Upper lobe of right lung (tissue), 1 donor: ENCODE measurements at places on chromosomes 6 and 20.

GRCh38 chr6:129583866-129584265 lies 126.1 kb downstream of the ARHGAP18 start:
- no peak for DNase-seq

DNA sequence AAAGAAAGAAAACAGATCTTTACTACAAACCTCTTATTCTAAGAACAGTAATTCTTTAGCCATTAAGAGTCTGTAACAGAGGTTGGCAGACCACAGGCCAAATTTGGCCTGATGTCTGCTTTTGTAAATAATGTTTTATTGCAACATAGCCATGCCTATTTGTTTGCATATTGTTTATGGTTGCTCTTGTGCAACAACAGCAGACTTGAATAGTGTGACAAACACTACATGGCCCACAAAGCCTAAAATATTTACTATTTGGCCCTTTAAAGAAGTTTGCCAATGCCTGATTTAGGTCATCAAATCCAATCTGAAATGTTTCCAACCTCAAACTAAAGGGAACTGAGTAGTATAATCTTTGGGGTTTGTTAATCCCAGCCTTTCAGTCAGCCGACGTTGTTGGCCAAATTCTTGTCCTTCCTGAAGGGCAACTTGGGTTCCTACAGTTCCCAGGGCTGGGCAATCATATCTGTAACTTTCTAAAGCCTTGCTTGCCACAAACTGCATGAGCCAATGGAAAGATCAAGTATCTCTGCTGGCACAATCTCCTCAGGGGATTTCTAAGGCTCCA lies 33.9 kb upstream of the TBC1D20 start:
- DNase-seq = no peak

- no peak for DNase-seq
These were observed 5.6 kb upstream of the GJB7 start for GRCh38 chr6:87334683-87335082.

- no peak for DNase-seq
These were observed 141.7 kb downstream of the ADGRG6 start for GRCh38 chr6:142443532-142443931.

- DNase-seq = no peak
These were observed 146.0 kb downstream of the CEBPB start for GRCh38 chr20:50336661-50337060.

DNA sequence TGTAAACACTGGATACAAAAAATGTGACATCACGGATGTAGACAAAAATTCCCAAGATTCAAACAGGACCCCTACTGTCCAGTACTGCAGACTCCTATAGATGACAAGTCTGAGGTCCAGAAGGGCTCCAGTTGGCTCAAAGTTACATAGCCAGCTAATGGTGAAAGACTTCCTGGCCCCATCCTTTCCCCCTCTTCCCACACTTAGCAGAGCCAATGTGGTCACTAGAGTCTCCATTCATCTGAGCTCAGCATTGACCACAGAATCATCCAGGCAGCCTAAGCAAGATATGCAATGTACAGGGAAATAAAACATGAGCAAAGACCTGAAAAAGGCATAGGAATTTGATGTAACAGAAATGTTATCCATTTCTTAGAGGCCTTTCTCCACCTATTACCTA lies 180.5 kb downstream of the ADAT2 start:
- no peak for DNase-seq
